ENCODE measurements at places on chromosomes 5 and 9. TPM values are rescaled to one million over a fixed set of nuclear protein-coding genes. Genes with fewer than 3 reads are reported as not detected.

The SHISAL2B gene
- total RNA-seq: not detected

The GPR21 gene
- total RNA-seq: not detected

The PCDHB15 gene
- 2.7 TPM for total RNA-seq

The CEP78 gene
- total RNA-seq: 29.9 TPM

The CDH18 gene
- 0.30 TPM for total RNA-seq

The SLC34A3 gene
- not detected for total RNA-seq

The TPPP gene
- 0.30 TPM for total RNA-seq

The FOXD4L5 gene
- not detected for total RNA-seq

The ADGRD2 gene
- total RNA-seq: not detected

The LCN15 gene
- not detected for total RNA-seq

The RALGPS1 gene
- 3.2 TPM for total RNA-seq

The OGN gene
- not detected for total RNA-seq

The SCGB3A1 gene
- total RNA-seq: not detected

The STPG3 gene
- not detected for total RNA-seq

The SLC23A1 gene
- not detected for total RNA-seq

The ATOSB gene
- 20.9 TPM for total RNA-seq

The CWC27 gene
- 21.5 TPM for total RNA-seq

The ROPN1L gene
- 3.9 TPM for total RNA-seq

The EXOSC2 gene
- total RNA-seq: 84.0 TPM

The DMRT3 gene
- not detected for total RNA-seq

The STING1 gene
- 32.8 TPM for total RNA-seq

The RECK gene
- 4.5 TPM for total RNA-seq
